ENCODE measurements at places on chromosomes 7 and 10.

DNA sequence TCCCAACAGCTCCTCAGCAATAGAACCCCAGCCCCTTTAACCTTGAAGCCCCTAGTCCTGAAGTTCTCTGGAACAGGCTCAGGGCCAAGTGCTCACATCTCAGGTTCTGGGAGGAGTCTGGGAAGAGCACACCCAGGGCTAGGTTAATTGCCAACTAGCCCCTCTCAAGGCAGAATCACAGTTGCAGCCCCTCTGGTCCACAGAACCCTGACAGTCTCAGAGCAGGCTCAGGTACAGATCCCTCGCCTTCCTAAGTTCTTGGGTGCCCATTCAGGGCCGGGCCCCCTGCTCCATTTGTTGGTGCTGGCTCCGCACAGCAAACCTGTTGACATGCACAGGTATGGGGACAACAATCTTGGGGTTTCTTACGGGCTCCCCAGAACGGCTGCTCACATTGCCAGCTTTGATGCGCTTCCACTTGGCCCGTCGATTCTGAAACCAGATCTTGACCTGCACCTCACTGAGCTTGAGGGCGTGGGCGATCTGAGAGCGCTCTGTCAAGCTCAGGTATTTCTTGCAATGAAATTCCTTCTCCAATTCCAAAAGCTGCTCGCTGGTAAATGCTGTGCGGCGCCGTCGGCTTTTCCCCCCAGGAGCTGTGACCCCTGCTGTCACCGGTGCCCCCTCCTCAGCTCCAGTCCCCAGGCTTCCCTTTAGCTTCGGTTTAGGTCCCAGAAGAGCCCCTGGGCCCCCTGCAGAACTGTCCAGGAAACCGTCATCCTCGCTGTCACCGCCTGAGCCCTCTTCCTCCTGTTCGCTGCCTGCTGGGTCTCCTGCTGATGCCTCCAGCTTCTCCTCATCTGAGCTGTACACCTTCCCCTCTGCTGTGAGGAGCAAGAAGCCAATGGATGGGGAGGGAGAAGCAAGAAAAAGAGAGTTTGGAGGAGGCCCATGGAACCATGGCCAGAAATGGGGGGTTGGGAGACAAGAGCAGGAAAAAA, 18.9 kb downstream of the GBX1 start:
- DNase-seq = no peak

DNA sequence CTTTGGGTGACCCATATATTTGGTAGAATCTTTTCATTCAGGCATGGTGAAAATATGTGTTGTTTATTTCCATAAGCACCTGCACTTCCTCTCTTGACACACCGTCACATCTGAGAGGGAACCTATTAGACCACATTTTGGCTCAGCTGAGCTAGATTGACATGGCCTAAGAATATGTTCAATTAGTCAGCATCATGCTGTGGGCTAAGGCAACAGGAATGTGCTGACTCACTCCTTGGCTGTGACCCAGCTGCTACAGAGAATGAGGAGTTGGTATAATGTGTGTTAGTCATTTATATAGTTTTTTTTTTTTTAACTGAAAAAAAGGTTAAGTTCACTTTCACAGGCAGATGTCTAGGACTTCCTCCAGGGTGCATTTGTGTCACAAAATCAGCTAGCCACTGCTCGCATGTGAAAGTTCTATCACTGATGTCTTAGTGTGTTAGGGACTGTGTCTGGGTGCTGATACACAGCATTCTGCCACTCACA, 180.6 kb downstream of the SEMA3E start:
- DNase-seq = no peak

GRCh38 chr10:131111007-131111406, 200.5 kb downstream of the TCERG1L start:
- no peak for DNase-seq

GRCh38 chr10:132546567-132547420, 9.2 kb downstream of the INPP5A start:
- no peak for DNase-seq

GRCh38 chr10:93288679-93289634, 193.2 kb downstream of the MYOF start:
- no peak for DNase-seq

GRCh38 chr10:58544135-58544534, 31.5 kb downstream of the BICC1 start:
- no peak for DNase-seq

GRCh38 chr7:73778801-73779389, 8.8 kb upstream of the CLDN3 start:
- DNase-seq = no peak

GRCh38 chr10:131113709-131114291, 197.7 kb downstream of the TCERG1L start:
- DNase-seq = no peak

GRCh38 chr10:97046456-97047082, 139.2 kb downstream of the SLIT1 start:
- no peak for DNase-seq

DNA sequence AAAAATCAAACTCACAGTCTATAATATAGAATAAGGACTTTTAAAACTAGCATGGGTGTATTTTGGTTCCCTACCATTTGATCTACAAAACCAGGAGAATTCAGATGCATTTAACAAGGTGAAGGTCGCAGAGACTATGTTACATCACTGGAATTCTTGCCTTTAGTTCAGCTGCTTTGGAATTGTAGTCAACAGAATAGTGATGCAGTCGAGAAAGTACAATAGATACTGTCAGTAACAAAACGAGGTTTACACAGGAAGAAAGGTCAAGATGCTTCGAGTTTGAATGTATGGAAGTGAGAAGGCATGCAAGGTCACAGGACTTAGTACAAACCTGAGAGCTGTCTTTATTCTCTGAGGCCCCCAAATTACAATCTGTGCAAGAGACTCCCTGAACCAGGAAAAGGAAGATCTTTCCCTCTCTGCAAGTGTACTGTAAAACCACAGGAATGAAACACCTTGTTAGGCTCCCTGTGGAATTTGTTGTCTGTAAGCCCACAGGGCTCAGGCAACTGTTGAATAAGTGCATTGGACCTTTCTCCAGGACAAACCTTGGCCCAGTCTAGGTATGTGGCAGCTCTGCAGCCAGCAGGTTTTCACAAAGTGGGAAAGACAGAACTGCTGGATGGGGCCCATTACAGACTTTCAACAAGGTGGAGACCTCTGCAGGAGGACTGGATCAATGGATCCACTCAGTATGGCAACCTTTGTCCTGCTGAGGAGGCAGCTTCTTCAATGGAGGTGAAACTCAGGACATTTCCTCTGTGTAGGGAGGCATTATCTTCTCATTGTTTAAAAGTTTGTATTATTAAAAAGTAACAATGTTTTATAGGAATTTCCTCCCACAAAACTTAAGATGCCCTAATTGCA, 101.1 kb upstream of the GSDME start:
- DNase-seq = no peak

- no peak for DNase-seq
These were observed 546.3 kb downstream of the TYW1 start for GRCh38 chr7:67542916-67543315.

GRCh38 chr7:44223362-44224079, 22.7 kb downstream of the YKT6 start:
- no peak for DNase-seq

DNA sequence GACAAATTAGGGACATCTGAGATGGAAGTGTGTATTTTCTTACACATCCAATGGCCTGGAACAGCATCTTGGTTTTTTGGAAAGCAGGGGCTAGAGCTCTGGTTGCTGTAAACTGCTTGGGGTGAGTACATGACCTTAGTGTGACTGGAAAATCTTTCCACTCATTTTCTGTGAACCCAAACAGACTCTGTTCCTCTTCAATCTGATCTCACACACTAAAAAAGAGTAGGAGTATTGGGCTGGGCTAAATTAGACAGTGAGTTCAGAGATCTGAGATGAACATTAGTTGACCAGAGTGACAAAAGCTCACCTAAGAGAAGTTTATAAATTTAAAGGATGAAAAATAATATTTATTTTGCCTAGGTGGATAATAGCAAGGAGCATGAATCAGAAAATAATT, 59.2 kb downstream of the OR13A1 start:
- DNase-seq = no peak

GRCh38 chr7:105309235-105310169, 79.2 kb downstream of the SRPK2 start:
- DNase-seq = no peak

DNA sequence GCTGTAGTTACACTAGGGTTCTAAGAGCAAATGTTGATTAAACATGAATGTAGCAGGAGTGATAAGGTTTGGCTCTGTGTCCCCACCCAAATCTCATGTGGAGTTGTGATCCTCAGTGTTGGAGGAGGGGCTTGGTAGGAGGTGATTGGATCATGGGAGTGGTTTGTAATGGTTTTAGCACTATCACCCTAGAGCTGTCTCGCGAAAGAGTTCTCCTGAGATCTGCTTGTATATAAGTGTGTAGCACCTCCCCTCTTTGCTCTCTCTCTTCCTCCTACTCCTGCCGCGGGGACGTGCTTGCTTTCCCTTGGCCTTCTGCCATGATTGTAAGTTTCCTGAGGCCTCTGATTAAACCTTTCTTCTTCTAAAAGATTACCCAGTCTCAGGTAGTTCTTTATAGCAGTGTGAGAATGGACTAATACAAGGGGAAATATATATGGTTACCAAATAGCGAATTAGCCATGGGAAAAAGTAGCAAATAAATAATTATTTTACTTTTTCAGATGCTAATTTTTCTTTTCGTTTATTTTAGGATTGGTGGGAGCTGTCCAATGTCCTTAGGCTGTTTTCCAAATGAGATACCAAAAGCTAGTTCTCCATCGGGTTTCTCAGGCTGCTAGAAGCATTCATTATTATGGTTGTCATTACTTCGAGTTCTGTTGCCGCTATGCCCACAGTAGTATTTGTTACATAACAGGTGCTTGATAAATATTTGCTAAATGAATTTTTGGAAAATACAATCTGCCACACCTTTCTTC, 58.7 kb downstream of the PTEN start:
- DNase-seq = no peak

DNA sequence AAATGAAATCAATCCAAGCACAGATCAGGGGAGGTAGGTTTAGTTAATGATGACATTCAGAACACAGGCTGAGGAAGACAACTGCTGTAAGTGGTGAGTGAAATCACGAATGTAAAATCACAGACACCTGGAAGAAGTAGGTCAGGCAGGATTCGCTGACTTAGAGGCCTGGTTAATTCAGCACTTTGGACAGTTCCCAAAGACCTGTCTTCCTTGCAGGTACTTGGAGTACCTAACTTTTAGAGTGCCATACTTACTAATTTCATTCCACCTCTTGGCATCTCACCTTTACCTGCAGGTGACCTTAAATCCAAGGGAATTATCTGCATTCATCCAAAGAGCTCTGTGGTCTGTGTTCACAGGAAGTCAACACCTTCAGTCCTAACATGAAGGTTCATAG, 822.3 kb downstream of the PHTF2 start:
- DNase-seq = no peak

- DNase-seq = no peak
These were observed 1.1 kb downstream of the TET1 start for GRCh38 chr10:68560943-68561864.

DNA sequence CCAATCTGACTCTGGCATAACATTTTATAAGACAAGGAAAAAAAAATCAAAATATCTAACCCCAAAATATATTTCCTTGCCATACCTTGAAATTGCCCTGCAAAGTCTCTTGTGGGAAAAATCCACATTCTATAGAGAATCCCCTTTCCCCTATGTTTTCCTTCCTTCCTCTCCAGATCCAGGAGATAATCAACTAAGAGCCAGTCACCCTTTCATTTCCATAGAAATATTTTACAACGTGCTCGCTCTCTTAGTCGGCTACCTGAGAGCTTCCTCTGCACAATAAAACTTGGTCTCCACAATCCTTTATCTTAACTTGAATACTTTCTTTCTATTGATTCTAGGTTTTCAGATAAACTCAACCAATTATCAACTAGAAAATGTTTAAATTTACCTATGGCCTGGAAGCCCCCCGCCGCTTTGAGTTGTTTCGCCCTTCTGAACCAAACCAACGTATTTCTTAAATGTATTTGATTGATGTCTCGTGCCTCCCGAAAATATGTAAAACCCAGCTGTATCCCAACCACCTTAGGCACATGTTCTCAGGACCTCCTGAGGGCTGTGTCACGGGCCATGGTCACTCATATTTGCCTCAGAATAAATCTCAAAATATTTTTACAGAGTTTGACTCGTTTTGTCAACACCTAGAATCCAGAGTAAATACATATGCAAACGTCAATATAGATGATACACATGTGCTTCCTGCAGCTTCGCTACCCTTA, 869 bp downstream of the PSAP start:
- DNase-seq = no peak

GRCh38 chr10:26534384-26534783, 96.2 kb downstream of the APBB1IP start:
- no peak for DNase-seq

DNA sequence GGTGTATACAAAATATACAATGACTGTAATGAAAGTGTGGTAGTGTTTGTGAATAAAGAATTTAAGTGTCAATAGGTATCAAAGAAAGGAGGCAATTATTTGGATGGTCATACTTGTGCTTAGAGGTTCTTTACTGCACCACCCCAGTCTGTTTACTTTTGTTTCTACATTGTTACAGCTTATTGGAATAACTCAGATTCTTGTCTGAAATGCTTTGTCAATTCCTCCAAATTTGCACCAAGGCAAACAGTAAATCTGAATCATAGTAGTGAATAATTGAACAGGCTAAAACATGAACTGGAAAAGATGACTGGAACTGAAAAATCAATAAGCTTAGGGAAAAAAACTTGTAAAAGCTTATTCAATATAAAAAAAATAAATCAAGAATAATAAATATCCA, 319.2 kb downstream of the EXOC4 start:
- no peak for DNase-seq

DNA sequence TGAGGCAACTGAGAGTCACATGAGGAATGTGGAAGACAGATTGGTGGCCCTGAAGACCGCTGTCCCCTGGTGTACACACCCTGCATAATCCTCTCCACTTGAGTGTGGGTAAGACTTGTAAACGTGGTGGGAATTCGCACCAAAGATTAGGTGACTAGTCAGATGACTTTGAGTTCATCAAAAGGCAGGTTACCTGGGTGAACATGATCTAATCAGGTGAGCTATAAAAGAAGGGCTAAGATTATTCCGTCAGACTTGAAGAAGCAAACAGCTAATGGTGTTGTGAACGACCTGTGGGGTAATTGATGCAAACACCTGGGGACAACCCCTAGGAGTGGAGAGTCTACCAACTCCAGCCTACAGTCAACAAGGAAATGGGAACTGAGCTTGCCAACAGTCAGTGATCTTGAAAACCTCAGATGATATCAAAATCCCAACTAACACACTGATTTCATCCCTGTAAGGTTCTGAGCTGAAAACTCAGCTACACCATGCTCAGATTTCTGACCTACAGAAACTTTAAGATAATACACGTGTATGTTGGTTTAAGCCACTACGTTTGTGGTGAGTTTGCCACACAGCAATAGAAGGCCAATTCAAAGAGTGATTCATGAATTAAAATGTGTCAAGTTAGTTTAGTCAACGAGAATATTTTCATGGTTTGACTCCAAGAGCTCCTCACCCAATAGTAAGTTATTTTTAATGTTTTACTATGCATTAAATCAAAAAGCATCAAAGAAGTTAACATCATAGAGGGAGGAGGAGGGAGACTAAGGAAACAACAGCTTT, 16.7 kb downstream of the PRTFDC1 start:
- no peak for DNase-seq

- DNase-seq = no peak
These were observed 55.8 kb downstream of the TMEM26 start for GRCh38 chr10:61397175-61397986.

GRCh38 chr7:107803009-107803610, at the start of gene SLC26A3:
TSS of gene SLC26A3 (minus strand) at chr7:107803223. CDS start at chr7:107794509, 8,714 bp downstream.
- no peak for DNase-seq
